ENCODE measurements at places on chromosomes 16 and 17.

- DNase-seq = no peak
These were observed 13.5 kb downstream of the COX10 start for GRCh38 chr17:14082848-14083247.

DNA sequence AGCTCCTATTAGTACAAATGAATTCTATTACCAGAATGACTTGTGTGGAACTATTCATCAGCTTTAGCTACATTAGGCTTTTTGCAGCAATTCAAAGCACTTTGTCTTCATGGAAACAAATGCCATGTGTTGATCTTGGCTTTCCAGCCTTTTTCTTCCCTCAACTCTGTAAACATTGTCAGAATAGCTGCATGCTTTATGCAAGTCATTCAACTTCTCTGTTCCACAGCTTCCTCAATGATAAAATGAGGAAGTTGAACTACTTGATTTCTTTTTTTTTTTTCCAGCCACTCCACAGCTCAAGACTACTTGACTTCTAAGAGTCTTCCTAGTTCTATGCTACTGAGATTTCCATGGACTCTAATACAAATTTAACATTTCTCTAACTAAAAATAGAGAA, 41.1 kb downstream of the KIAA0753 start:
- no peak for DNase-seq

DNA sequence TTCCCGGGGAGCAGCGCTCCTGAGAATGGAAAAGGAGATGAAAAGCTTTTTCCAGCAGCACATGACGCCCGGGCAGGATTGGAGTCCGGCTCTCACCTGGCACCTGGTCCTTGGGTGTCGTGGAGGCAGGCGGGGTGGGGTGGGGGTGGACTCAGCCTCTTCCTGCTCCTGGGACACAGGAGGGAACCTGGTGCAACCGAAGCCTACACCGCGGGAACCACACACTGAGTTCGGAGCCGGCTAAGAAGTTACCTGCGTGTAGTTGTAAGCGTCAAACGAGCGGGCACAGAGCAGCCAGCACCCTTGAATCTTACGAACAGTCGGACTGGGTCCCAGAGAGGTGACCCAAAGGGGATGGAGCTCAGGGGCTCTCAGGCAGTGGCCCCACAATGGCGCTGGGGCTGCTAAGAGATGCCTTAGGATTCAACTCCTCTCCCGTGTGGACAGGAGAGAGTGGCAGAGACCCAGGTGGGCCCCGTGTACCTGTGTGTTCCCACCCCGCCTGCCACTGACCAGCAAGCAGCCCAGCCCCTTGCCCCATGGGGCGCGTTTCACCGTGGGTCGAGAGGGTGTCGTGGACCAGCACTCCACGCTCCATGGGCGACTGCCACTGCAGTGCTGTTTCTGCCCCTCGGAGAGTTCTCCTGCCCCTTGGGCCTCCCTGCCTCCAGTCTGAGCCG, 105.8 kb upstream of the METRNL start:
- DNase-seq = no peak

DNA sequence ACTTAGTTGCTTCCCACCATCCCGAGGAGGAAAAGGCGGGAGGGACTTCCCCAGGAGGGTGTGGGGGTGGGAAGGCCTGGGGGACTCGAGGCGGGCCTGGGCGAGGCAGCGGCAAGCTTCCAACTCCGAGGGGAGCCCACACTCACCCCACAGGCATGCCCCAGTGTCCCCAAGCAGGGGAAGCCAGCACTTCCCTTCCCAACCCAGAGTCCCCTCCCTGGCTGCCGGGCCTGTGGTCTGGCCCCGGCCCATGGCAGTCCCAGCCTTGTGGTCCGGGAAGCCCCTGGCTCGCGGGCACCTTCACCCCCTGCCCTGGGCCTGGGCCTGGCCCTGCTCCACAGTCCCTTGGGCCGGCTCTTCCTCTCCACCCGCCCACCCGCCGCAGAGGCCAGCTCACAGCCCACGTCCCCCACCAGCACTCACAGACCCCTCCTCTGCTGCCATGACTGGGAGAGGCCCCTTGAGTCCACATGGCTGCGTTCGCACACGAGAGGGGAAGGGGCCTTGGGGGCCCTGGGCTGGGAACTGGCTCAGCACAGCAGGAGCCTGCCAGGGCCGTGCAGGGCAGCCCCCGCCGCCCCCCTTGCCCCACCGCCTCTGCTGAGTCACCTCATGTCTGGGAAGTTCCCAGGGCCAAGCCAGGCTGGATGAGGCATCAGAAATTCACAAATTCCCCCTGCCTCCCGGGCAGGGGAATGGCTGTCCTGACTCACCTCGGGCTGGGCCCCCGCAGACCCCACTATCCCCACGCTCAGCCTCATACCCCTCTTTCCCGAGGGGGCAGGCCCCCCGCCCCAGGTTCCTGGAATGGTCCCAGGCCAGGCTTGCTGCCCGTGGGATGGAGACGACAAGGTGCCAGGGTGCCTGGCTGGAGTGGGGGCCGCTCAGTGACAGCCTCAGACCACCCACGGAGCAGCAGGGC, 27.8 kb downstream of the BAHCC1 start:
- DNase-seq = no peak

DNA sequence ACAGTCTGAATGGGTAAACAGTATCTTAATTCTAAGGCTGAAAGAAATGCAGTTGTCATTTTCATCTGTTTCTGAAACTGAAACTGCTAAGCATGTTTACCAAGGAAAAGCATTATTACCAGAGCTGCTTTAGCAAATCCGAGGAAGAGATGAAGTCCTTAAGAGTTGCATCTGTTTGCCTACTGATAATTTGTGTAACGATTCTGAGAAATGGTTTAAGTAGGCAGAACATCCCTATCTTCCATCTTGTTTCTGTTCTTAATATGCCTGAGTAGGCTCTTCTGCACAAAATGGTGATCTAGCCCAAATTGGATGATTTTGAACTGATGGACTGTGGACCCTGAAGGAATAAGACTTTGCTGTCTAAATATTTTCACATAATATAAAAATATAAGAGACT, 34.9 kb downstream of the NUP93 start:
- no peak for DNase-seq

- DNase-seq = no peak
These were observed 59.4 kb downstream of the RTN4RL1 start for GRCh38 chr17:1965556-1966273.

- DNase-seq = no peak
These were observed 86.8 kb downstream of the USP32 start for GRCh38 chr17:60305141-60305540.

DNA sequence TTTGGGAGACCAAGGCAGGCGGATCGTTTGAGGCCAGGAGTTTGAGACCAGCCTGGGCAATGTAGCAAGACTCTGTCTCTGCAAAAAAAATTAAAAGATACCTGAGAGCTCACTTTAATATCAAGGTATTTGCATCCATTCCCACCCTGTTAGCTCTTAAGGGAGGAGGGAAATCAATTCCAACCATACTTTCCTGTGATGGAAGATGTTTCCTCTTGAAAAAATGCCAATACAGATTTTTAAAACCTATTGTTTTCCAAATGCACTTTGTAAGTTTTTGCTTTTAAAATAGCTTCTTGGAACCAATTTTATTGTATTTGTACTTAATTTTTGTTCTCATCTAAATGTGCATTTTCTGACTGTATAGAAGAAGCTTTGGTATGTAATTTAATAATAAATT, 49.2 kb downstream of the GOSR1 start:
- no peak for DNase-seq

DNA sequence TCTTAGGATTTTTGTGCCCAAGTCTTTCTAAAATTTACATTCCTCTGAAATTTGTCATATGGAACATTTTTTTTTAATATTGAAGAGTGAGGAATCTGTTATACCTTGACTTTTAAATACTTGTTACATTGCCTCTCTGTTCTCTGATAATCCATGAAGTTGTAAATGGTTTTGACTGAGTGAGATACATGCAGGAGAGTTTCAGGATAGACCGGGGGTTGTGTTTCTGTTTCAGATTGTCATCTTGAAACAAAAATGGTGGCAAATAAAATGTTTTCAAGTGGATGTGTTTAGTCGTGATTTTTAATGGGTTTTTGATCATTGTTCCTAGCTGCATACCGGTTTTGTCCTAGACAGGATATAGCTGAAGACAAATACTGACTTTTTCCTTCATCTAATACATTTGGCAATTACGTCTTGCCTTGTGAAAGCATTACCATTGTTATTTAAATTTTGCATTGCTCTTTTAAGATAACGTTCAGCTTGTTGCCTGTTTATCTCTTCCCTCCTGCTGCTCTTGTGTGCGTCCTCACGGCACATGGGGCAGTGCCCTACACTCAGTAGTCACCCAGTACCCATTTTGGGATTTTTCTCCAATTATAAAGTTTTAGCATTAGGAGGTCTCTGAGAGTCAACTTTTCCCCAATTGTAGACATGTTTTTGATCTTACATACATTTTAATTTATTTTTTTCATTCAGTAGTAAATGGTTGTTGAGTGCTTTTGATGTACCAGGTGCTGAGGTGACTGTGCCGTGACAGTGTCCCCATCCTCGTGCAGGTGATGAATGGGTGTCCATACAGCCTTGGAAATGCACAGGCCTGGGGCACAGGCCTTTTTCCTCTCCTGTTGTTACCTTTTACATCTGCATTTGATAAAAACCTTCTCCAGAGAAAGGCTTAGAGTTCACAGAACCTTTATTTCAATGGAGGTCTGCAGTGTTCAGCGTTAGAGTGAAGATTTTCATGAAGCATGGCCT, 169.9 kb downstream of the MSI2 start:
- no peak for DNase-seq

- DNase-seq = no peak
These were observed 10.9 kb upstream of the ANKFN1 start for GRCh38 chr17:56142325-56142724.

- no peak for DNase-seq
These were observed 66.9 kb downstream of the PLXDC1 start for GRCh38 chr17:39084558-39084957.

DNA sequence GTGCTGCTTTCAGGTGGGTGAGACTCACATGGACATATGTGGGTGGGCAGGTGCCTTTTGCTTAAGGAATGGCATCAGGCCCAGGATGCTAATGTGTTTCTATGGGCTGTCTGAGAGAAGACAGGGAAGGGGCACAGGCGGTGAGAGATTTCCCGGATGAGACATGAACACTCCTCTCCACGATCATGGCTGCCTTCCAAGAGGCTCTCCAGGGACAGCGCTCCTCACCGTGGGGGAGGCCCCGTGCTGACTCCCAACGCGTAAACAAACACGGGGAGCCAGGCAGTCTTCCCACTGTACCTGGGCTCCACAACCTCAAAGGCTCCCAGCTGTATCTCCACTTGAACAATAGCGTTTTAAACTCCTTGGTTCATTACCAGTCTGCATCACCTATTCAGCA, 42.8 kb downstream of the CDK5R1 start:
- no peak for DNase-seq

GRCh38 chr16:19203374-19203966, 35.4 kb downstream of the SYT17 start:
- no peak for DNase-seq

DNA sequence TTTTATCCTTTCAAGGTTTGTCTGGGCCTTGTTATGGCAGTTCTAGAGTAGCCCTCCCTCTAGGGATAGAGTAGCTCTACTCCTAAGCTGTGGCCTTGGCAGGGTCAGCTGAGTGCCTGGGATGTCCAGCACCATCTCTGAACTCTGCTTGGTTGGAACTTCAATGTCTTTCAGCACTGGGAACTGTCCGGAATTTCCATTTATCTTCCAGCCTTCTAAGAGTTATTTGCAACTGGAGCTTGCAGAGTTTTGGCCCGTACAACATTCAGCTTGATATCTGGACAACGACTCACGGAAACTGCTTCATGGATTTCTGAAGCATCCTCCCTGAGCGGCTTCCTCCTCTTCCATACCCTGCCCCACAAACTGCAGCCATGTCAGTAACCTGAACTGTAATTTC, 22.9 kb downstream of the MMD start:
- no peak for DNase-seq

DNA sequence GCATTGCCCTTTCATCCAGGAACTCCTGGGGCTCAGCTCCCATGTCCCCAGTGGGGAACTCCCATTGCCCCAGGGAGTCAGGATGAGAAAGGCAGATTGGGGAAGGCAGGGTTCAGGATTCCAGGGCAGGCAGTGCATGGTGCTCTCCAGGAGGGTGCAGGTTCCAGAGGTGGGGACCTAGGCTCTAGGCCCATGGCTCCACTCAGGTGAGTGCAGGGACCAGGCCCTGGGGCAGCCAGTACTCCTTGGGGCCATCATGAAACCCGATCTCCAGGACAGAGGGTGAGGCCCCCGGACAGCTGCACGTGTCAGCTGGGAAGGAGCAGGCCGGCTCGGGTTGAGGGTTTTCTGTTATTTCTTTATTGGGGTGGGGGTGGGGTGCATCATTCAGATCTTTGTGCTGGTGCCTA, 1.3 kb upstream of the MTSS2 start:
- no peak for DNase-seq
